ENCODE measurements at places on chromosomes 1 and 21.

DNA sequence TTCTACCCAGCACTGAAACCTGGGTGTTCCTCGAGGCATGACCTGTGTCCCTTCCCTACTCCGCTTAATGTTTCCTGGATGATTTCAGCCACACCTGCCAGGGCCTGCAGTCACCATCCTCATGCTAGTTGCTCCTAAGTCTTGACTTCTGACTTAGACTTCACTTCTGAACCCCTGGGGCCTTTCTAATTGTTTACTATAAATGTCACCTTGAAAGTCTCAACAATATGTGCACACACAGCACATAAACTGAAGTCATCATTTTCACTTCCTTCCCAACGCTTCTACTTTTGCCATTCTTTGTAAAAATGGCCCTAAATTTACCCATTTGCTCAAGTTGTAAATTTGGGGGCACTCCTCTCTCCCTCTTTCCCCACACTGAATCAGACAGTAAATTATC, 141.1 kb downstream of the DYRK1A start:
- DNase-seq, result no peak

DNA sequence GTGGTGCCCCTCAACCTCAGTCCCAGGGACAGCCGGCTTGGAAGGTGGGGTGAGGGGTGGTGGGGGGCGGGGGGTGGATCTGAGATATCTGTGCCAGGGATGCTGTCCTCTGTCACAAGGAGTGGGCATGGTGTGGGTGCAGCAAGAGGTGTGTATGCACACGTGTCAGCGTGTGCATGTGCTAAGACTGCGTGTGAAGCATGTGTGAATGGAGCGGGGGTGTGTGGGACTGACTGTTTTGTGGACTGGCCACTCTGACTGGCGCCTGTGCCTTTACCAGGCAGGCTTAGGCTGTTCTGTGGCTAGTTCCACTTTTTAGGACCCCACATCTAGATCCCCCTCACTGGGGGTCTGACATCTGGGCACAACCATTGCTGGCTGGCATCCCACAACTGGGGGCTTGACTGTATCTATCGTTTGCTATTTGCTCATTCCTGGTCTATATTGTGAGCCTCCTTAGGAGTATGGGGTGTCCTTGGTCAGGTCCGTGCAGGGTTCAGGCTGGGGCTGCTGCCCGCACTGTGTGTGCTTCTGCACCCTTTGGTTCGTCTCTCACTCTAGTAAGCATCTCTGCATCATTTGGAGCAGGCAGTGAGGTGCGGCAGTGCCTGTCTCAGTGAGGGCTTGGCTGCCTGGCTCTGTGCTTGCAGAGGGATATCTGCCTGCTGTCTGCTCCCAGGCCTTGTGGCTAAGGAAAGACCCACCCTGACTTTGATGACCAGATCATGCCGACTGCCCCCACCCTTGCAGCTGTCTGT, 1.9 kb downstream of the AMPD2 start:
- DNase-seq, result no peak

- DNase-seq, result peak; percentile 39
These were observed 149.0 kb downstream of the TOMM20 start for GRCh38 chr1:234979296-234980279.

DNA sequence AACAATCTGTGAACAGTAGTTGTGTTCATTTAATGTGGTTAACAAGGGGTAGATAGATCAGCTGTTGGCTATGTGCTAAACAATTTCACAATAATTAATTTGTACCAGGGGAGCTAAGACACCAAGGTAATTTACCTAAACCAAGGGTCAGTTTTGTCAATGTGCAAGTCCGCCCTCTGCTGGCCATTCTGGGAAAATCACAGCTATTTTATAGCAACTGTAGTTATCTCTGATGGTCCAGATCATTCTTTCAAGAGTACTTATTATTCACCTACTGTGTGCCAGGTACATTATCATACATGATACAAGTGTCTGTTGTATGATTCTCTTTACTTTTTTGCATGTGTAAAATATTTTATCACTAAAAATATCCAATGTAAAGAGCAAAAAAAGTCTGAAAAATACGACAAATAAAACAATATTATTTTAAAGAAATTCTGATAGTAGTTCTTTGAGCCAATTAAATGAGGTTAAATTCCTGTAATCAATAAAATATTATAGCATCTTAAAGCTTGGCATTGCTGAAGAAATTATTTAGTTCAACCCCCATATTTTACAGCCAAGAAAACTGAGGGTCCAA, 312.3 kb upstream of the FAM78B start:
- DNase-seq, result peak; percentile 53

DNA sequence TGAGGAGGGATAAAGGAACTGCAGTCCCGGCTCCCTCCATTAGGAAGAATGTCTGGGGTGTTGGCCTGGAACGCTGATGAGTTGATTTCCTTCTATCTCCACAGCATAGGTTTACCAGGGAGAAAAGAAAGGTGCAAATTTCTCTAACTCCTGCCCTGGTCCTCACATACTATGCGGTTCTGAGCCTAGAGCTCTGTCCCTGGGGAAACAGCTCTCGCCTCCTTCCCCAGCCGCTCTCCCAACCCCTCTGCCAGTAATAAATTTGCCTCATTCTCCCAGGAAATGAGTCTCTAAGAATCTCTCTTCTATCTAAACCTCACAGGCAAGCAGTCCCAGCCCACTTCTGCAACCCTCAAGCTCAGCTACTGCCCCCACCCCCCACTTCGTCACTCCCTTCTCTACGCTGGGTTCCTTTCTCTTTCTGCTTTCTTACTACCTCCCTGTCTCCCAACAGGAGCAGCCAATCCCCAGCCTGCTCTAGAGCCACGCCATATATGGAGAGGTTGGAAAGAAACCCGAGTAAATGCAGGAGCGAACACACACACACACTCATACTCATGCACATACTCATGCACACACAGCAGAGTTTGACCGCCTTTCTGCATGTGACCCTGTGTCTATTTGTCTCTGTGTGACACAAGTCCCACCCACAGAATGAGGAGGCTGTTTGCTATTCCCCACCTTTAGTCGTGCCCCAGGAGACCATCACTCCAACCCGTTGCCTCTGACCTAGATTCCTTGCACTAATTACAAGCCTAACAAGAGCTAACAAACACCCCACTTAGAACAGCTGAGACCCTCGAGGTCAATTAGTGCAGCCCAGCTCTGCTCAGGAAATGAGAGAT, 13.4 kb downstream of the PLEKHO1 start:
- DNase-seq, result peak; percentile 93

GRCh38 chr1:109259674-109260557, 10.6 kb downstream of the CELSR2 start:
- DNase-seq, result no peak

- no peak for DNase-seq
These were observed 8.4 kb downstream of the SLC35E2B start for GRCh38 chr1:1684031-1684681.
